ENCODE measurements at places on chromosomes 4 and X. TPM values are rescaled to one million over a fixed set of nuclear protein-coding genes. Genes with fewer than 3 reads are reported as not detected.

Gene RIBC1
- total RNA-seq = 0.67 TPM

DNA sequence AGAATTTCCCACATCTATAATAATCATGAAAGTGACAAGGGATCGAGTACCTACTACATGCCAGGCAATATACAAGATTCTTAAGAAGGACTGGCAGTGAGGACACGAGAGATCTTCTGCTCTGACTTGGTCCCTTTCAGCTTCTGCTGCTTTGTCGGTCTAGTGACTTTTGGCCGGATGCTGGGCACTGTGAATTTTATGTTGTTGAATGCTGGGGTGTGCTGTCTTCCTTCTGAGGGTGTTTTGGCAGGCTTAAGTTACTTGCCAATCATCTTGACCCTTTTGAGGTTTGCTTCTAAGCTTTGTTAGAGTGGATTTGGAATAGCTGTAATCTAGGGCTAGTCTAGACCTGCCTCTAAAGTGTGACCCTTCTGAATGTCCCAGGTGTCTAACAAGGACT, 23.5 kb downstream of the NAT8L start:
- H3K27ac ChIP-seq = no peak overlapping the region
- H3K36me3 ChIP-seq = no peaks in the 10 kb centered on the region
- H3K4me1 ChIP-seq = no peaks in the 10 kb centered on the region
- H3K4me3 ChIP-seq = no peak overlapping the region

GRCh38 chr4:38781854-38782261, 932 bp downstream of the TLR10 start:
- H3K36me3 ChIP-seq = no peaks in the 10 kb centered on the region
- no peak overlapping the region for H3K27ac ChIP-seq
- H3K27me3 ChIP-seq = no peaks in the 10 kb centered on the region

- DNase-seq = no peak
- H3K36me3 ChIP-seq = no peaks in the 10 kb centered on the region
- no peaks in the 10 kb centered on the region for H3K27me3 ChIP-seq
Observed at GRCh38 chr4:137707626-137708025, 175.3 kb upstream of the PCDH18 start.
